Left lung (tissue), 14 donors: ENCODE measurements at places on chromosomes 6 and 20. TPM values are rescaled to one million over a fixed set of nuclear protein-coding genes. Genes with fewer than 3 reads are reported as not detected.

DEFB132 gene
- not detected for total RNA-seq

HACE1 gene
- total RNA-seq = 12.9 TPM

WASF1 gene
- total RNA-seq = 5.5 TPM

ELOVL4 gene
- 0.68 TPM for total RNA-seq

DNA sequence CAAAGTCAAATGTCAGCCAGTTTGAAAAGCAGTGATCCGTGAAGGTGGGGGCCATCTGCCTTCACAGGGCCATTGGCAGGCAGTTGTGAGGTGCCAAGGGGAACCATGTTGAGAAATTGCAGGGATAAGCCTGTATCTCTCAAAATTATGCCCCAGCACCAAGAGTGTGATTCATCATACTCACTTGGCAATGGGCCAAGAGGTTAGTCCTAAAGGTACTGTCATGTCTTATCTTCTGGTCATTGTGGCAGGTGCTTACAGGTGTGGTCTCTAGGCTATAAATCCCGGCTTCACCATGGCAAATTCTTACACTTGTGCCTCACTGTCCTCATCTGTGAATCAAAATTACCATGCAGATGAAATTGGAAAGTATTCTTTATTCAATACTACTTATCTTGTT is 150.7 kb upstream of the LAMP5 start:
- no peaks in the 10 kb centered on the region for H3K4me1 ChIP-seq
- no peak overlapping the region for H3K27ac ChIP-seq
- H3K4me3 ChIP-seq = no peak overlapping the region
- no peaks in the 10 kb centered on the region for H3K36me3 ChIP-seq
- no peak for DNase-seq
- H3K27me3 ChIP-seq = no peaks in the 10 kb centered on the region

DNA sequence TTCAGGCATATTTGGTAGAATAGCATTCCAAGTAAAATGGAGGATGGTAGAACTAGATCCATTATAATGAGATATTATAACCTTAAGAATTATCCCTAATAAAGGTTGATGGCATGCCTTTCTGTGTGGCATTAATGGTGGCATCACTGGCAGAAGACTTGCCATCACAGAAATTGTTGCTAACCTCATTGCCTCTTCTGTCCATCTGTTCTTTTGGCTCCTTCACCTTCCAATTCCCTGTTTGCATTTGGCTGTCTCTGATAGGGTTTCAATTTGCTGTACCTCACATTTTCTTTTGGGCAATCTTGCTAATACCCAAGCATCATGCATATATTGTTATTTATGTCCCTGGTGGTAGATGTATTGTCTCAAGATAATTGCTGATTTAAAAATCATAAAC is 98.9 kb downstream of the SMPDL3A start:
- no peaks in the 10 kb centered on the region for H3K36me3 ChIP-seq
- no peak overlapping the region for H3K27ac ChIP-seq
- no peaks in the 10 kb centered on the region for H3K27me3 ChIP-seq
- no peak overlapping the region for H3K4me3 ChIP-seq
- no peaks in the 10 kb centered on the region for H3K4me1 ChIP-seq

DNA sequence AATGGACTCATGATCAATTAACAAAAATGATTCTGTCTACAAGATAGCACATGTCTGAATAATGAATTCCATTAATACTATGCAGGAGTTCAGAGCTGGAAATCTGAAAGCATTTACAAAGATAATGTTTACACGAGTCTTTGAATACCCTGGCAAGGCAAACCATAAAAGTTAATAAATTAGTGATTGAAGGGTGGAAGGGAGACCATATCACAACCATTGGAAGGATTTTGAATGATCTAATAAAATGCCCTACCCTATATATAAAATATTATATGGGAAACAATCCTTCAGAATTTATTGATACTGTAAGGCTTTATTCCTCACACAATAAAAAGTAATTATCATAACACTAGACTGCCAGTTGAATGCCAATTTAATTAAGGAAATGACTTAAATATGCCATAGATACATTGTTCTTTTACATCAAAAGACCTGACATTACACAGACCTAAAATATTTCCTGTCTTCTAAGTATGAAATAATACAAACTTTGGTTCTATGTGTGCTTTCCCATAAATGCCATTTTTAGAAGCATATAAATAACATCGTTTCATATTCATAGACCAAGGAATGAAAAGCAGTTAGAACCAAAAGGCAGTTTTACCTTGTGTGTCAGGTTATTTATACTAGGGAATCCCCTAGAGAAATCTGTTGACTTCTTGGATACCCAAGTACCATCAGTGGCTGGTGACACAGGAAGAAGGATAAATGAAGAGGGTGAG is 249.2 kb upstream of the MARCKS start:
- no peaks in the 10 kb centered on the region for H3K4me1 ChIP-seq
- H3K4me3 ChIP-seq = no peak overlapping the region
- DNase-seq = no peak
- no peak overlapping the region for H3K27ac ChIP-seq
- no peaks in the 10 kb centered on the region for H3K36me3 ChIP-seq

DNA sequence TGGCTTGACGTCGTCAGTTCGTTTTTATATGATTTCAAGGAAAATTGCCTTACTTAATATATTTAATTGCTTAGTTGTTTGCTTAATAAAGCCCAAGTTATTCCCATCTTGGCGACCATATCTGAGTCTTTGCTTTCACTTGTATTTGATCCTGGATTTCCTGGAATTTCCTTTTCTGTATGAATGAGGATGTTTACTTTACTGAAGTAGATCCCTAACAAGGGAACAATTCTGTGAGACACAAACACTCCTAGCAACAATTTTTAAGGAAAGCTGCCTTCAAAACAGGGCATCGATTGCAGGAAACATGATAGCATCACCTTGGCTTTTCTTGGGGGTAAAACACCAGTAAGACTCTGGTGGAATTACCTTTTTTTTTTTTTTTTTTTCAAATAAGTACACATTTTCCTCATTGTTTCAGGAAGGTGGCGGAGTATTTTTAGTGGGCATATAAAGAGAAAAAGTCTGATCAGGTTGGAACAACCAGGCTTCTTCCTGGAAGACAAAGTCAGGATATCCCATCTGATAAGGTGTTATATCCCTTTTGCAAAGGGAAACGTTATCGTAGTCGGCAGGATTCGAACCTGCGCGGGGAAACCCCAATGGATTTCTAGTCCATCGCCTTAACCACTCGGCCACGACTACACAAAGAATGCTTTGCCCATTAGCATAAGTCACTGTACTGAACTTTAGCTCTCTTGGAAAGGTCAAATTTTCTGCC is 68.5 kb upstream of the ZNF184 start:
- no peaks in the 10 kb centered on the region for H3K36me3 ChIP-seq
- no peak overlapping the region for H3K4me3 ChIP-seq
- no peak for DNase-seq

- no peak overlapping the region for H3K4me3 ChIP-seq
- no peak for DNase-seq
- H3K27me3 ChIP-seq = no peaks in the 10 kb centered on the region
- no peaks in the 10 kb centered on the region for H3K4me1 ChIP-seq
Measured at GRCh38 chr20:20414640-20415220, 46.8 kb downstream of the INSM1 start.
